ENCODE measurements at places on chromosomes 4 and X.

DNA sequence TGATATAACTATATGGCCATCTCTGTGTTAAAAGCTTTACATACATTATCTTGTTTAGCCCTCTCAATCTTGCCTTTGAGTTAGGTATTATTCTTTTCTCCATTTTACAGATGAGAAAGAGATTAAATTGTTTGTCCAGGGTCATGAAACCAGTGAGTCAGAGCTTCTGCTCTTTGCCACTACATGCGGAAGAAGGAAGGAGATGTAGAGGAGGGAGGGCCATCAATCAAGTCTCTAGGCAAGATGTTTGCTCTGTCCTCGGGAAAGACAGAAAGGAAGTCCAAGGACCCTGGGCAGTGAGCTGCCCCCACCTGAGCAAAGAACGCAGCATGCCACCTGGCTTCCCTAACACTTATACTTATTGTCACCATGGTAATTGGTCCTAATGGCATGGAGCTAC, 133.7 kb upstream of the IL1RAPL2 start:
- DNase-seq: no peak

DNA sequence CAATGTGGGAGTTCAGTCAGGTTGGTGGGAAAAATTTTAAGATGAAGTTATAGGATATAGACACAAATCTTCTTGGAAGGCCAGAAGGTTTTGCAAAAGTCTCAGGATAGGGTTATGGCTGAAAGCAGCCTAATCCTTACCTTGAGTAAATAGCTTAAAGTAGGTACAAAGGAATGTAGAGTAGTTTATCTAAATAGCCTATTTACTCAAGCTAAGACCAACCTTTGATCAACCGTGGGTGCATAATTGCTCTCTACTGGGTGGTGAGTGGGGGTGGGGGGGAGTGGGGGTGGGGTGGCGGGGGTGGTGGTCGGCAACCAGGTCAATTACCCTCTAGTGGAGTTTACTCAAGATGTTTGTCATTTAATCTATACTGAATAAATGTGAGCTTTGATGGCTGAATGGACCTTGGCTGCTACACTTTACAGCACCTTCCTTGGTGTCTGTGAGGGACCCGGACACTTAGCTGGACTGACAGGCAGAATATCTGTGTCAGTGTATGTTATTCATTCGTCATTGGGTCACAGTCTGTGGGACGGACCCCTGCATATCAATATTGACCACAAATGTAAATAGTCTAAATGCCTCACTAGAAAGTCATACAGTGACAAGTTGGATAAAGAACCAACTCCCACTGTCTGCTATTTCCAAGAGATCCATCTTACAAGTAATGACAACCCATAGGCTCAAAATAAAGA, 545.7 kb upstream of the PABPC4L start:
- no peak for DNase-seq

DNA sequence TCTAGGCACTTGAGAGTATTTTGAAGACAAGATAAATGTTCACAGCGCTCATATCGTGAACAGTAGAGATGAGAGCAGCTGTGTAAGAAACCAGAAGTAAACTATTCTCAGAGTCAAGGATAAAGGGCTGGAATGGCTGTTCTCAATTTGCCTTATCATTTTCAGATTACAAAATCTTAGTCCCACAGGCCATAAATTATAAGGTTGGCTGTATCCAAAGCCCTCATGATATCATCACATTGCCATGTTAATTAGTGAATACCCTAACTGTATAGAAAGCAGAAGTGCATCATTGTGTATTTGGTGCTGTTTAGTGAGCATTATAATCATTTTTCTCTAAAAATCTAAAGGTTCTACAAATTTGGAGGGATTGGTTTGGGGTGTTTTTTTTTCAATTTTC, 168.9 kb upstream of the EDNRA start:
- no peak for DNase-seq

DNA sequence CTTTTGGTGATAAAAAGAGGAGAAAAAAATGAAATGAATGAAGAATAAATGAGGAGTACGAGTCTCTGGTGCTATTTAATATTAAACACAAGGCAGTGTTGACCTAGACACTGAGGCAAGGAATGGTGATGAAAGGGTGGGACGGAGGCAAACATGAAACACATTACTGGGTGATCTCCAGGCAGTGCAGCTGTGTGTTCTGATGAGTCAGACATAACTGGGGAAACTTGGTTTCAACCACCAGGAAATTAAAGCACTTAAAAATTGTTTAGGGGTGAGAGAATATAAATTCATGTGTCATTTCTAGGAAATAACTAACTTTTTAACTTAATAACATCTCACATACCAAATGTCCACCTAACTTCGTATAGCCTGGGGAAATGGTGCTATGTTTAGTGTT, 19.7 kb upstream of the CXCL6 start:
- no peak for DNase-seq

- DNase-seq: no peak
Observed at GRCh38 chr4:138263247-138263816, 21.2 kb upstream of the SLC7A11 start.

DNA sequence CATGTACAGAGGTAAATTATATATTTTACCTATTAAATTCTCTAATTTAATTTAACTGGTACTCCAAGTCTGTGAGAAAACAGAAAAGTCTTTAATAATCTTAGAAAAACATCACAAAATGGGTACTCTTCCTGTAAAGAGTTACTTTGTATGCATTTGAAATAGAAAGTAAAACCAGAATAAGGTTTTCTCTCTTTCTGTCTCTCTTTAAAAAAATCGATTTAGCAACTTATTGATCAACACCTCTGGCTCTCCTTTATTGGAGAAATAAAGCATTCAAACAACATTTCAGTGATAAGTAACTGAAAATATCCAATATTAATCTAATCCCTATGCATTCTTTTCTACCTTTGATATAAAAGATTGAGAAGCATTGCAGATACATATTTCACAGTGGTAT, 27.4 kb downstream of the ATOH1 start:
- no peak for DNase-seq

DNA sequence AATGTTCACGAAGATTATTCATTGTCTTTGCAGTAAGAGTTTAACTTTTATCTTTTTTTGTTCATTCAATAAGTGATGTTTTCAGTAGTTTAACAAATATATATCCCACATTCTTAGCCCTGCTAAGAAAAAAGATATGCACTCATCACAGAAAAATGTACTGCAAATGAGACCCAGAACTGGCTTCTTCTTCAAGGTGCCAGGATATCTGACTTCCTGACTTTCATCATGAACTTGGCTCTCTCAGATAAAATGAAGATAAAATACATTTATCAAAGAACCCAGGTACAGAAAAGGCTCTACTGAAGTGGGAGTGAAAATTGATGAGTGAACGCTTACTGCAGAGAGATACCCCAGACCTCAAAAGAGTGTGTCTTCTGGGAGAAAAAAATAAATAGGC, 177.8 kb upstream of the DKK2 start:
- no peak for DNase-seq

- no peak for DNase-seq
Observed at GRCh38 chr4:115233600-115233999, 120.2 kb upstream of the NDST4 start.

GRCh38 chr4:100286636-100287035, 96.4 kb upstream of the DDIT4L start:
- DNase-seq: no peak

GRCh38 chr4:25223802-25224375, 9.9 kb upstream of the PI4K2B start:
- DNase-seq: no peak

GRCh38 chr4:159425737-159426305, 322.9 kb downstream of the RAPGEF2 start:
- DNase-seq: no peak

- DNase-seq: no peak
Observed at GRCh38 chr4:147090486-147090885, 144.8 kb upstream of the TTC29 start.

GRCh38 chr4:65416891-65417290, 253.4 kb downstream of the EPHA5 start:
- DNase-seq: peak; percentile 5

DNA sequence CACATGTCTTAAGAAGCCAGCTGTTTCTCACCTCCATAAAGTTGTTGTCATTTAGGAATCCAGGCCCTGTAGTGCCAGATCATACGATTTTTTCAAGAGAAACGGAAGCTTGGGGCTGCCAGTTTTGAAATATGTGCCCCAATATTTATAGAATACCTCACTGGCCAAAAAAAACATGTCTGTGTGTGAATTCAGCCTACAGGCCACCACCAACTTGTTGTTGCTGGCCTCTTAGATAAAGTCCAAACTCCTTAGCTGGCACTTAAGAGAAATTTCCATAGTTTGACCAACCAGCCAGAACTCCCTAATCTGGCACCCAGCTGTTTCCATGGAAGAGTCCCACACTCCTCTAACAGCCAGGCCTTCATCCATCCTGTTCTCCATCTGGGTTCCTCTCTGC, 74.1 kb downstream of the WDR19 start:
- DNase-seq: no peak

DNA sequence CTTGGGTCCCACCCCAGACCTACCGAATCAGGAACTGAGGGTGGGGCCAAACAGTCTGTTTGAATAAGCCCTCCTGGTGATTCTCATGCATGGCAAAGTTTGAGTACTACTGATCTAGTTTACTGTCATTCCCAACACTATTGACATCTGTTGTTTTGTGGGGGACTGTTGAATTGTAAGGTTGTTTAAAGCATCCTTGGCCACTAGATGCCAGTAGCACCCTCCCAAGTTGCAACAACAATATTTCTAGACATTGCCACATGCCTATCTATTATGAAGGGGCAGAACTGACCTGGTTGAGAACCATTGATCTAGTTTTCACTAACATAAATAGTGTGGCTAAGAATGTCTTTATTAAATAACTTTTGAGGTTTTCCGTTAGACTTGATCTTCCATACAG, 15.1 kb downstream of the TAF9B start:
- DNase-seq: no peak

GRCh38 chr4:88928852-88929251, 128.1 kb downstream of the FAM13A start:
- no peak for DNase-seq

DNA sequence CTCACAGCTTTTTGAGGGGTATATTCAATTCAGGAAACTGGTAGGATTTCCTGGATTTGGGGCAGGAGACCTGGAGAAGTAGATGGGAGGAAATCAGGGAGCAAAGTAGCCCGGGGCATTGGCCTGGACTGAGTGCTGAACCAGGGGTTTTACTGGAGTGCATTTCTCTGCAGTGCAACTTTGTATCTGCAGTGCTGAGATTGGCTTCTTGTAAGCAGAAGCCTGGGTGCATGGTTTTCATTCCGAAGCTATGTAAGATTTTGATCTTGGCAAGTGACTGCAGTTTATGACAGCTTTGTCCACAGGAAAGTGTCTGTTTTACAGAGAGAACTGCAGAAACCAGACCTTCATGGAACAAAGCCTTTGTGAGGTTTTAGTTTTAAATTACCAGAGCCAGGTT, 158.3 kb downstream of the SPCS3 start:
- no peak for DNase-seq

- no peak for DNase-seq
Observed at GRCh38 chr4:121448231-121448630, 67.4 kb upstream of the QRFPR start.

DNA sequence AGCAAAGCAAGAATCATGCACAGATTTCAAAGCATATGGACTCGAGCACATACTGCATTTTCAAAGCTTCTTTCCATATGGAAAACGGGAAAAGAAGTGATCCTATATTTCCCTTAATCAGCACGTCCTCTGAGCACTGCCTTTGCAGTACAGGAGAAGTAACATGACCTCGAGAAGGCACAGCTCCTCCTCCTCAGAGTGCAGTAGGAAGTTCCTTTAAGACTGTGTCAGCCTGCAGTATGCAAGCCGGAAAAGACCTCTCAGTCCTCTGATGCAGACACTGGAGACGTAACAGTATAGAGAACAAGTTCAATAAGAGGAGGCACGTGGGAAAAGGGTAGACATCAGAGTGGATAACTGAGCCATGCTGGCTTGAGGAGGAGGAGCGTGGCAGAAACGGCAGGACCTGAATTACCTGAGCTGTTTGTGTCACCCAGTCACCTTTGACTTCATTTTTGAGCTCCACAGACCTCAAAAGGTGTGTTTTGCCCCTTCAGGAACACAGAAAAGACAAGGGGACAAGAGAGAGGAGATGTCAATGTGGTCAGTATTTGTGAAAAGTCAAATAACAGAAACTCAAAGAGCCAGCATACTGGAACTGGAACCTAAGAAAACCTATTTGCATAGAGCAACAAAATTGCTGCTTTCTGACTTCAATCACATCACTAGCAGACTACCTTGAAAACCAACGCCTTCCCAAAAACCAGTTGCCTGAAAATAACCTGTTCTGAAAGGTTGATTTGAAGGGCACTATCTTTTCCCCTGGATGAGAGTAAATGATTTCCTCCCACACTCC, 20.8 kb downstream of the IRF2 start:
- DNase-seq: no peak

- no peak for DNase-seq
Observed at GRCh38 chr4:20723019-20723418, 22.8 kb downstream of the PACRGL start.

DNA sequence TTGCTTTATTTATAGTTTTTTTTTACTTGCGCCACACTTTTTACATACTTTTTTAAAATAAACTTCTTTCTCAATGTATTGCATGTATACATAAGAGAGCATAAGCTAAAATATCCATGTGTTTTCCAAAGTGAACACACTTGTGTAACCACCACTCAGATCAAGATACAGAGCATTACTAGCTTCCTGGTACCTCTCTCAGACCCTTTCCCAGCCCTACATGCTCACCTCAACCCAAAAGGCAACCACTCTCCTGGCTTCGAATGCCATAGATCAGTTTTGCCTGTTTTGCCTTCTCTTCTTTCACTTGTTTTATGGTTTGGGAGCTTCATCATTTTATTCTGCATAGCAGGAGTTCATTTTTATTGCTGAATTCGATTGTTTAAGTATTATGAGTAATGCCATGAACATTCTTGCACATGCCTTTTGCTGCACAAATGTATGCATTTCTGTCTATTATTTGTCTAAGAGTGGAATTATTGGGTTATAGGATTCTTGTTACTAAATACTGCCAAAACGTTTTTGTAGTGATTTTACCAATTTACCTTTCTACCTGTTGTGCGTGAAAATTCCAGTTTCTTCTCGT, 45.9 kb upstream of the NUDT6 start:
- DNase-seq: no peak

DNA sequence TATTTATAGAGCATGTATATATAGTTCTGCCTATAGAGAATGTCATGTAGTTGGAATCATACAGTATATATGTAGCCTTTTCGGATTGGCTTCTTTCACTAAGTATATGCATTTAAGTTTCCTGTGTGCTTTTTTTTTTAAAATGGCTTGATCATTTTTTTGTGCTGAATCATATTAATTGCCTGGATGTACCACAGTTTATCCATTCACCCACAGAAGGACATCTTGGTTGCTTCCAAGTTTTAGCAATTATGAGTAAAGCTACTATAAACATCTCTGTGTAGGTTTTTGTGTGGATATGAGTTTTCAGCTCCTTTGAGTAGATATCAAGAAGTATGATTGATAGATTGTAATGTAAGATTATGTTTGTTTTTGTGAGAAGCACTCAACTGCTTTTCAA, 23.8 kb downstream of the PTTG2 start:
- DNase-seq: no peak

- no peak for DNase-seq
Observed at GRCh38 chr4:14671146-14671545, 331.1 kb upstream of the CPEB2 start.

GRCh38 chr4:24547979-24548378, 36.4 kb downstream of the DHX15 start:
- DNase-seq: no peak

- DNase-seq: no peak
Observed at GRCh38 chr4:6695660-6696610, 2.3 kb downstream of the S100P start.

- DNase-seq: no peak
Observed at GRCh38 chr4:31107362-31107761, 387.2 kb downstream of the PCDH7 start.

GRCh38 chr4:7503559-7504249, 69.0 kb upstream of the PSAPL1 start:
- DNase-seq: no peak
